ENCODE measurements at places on chromosomes 6 and 20.
A peak's percentile ranks its signal among the peaks of the same experiment; 100 is the strongest.

GRCh38 chr6:157186785-157187181, 136.5 kb downstream of the TMEM242 start:
- no peak for DNase-seq

GRCh38 chr6:135141728-135142127, 39.4 kb upstream of the MYB start:
- no peak for DNase-seq

DNA sequence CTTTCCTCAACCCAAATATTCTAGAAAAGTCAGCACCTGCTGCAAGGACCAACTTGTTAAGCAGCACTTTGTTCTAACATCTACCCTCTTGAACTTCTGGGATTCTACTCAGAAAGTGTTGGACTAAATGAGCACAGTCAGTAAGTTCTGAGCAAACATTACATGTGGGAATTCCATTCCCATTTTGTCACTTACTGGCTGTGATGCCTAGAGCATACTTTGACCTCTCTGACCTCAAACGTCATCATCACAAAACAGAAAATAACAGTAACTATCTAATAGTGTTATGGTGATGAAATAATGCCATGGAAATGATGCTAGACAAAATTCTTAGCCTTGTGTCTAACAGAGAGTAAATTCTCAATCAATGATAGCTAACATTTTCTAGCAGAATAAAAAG, 829.4 kb downstream of the EPHA7 start:
- DNase-seq = no peak

- DNase-seq = peak; percentile 28
These were observed 128.8 kb downstream of the FOXO3 start for GRCh38 chr6:108689272-108690161.

DNA sequence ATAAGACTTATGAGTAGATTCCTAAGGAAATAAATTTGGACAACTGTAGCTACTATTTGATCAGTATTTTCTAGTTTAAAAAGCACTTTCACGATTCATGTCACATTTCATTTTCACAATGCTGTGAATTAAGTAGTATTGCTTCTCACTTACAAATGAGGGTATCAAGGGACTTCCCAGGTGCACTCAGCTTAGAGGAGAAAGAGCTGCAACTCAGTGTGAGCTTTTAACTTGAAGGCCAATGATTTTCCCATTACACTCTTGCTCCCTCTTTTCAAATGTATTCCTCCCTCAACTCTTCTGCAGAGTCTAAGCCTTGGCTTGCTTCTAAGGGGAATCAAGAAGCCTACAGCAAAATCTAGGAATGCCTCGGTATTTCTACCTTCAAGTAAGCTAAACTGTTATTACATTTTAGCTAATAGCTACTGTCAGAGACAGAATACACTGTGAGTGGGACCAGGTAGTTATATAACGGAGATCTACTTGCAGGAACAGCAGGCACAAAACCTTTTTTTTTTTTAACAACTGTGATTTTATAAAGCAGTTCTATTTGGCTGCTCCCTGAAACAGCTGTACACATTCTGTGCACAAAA, 339.0 kb downstream of the SYNE1 start:
- DNase-seq = no peak

- no peak for DNase-seq
These were observed 26.8 kb downstream of the HS3ST5 start for GRCh38 chr6:114315831-114316595.

GRCh38 chr20:13284830-13285229, 63.8 kb downstream of the ISM1 start:
- no peak for DNase-seq

DNA sequence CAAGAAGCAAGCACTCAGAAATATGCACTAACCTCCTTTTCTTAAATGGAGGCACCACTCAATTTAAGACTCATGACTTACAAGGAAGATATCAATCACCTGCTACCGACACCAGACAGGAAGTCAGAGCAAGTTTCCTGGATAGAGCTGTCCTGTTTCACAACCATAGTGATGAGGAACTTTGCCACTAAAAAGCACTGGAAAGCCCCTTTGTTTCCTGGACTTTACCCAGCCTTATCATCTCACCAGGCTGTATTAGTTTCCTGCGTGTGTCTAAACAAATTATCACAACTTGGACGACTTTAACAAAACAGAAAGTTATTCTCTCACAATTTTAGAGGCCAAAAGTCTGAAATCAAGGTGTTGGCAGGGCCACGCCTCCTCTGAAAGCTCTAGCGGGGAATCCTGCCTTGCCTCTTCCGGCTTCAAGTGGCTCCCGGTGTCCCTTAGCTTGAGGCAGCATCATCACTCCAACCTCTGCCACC, 253.8 kb upstream of the STXBP5 start:
- no peak for DNase-seq

GRCh38 chr20:53636540-53637097, 43.0 kb upstream of the ZNF217 start:
- DNase-seq = no peak

- no peak for DNase-seq
These were observed 25.4 kb downstream of the ZMYND8 start for GRCh38 chr20:47330933-47331708.

DNA sequence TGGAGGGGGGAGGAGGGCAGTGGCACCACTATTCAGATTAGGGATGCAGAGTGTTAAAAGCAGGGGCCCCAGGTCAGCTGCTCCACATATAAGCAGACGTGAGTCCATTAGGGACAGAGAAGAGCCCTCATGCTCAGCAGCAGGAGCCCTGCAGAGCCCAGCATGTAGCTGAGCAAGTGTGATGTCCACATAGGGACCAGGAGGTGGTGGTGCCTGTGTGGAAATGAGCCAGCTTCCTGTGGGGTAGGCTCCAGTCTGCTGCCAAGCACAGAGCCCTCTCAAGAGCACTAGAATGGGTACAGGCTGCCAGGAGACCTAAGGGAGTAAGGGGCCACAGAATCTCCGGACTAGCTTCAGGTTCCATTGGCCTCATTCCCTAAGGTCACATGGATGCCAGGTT, 57.9 kb upstream of the MLN start:
- DNase-seq = no peak

DNA sequence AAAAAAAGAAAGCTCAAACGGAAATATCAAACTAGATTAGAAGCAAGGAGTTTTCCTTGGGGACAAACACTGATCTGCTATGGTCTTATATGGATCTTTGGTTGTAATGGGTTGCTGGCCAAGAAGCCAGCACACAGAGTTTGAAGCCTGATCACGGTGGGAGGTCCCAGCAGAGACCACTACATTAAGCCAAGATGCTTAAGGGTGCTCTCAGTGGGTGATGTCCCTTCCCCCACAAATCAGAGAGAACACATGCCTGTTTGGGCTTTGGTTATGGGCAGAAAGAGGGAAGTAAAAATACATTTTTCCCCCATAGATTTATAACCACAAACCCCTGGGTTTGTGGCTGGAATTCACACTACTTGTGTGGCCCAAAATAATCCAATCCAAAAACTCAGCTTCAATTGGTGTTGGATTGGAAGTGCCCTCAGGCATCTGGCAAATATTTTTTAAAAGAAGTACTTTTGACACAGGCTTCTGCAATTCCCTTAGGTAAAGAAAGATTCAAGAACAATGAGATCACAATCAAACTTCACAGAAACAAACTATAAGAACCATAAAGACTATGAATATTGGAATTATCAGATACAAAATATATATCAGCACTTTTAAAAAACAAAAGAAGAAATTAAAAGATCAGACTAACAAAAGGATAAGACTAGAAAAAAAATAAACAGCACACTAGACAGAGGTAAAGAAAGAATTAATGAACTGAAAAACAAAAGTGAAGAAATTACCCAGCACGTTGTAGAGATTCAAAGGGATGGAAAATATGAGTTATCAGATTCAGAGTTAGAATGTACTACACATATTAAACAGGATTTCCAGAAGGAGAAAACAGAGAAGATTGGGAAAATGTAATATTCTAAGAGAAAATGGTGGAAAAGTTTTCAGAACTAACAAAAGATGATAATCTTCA, 44.7 kb downstream of the ESF1 start:
- no peak for DNase-seq

GRCh38 chr6:108927927-108928326, 79.7 kb downstream of the ARMC2 start:
- DNase-seq = no peak

DNA sequence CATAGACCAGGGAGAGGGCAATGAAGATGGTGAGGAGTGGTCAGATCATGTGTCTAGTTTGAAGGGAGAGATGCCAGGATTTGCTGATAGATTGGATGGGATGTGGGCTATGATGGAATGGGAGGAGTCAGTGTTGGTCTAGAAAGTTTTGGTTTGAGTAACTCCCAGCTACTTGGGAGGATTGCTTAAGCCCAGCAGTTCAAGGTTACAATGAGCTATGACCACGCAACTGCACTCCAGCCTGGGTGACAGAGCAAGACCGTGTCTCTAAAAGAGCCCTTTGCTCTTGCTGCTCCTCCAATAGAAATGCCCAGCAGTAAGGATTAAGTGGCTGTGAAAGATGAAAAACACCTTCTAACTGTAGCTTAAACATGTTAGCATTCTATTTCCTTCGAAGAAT, 18.2 kb upstream of the LAMP5 start:
- no peak for DNase-seq

DNA sequence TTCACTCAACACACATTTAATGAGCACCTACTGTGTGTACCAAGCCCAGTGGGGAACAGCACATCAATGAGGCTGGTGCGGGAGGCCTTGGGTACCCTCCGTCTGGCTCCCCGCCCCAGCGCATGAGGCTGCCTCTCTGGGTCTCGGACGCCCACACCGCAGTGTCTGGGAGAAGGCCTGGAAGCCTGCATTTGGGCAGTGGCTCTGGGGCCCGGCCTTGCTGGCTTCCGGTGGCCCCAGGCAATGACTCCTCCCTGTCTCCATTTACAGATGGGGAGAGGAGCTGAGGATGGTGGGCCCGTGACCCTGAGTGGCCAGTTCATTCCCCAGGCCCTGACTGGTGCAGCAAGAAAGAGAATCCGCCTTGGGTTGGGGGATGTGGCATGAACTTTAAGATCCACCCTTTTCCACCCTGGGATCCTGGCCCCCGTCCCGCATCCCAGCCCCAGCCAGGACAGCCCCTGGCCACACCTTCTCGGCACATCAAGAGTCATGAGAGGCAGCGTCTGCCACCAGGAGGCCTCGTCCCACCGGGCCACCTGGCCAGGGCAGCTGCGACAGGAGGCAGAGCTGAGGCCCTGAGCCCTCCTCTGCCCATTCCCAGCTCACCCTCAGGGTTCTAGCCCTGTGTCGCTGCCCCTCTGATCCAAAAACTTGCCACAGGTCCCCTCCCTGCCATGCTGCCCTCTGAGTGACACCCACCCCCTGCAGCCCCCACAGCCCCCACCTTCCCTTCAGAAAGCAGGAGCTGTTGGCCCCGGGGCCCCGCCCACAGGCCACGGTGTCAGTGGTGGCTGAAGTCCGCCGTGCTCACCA, 17.5 kb upstream of the MRGBP start:
- DNase-seq = no peak

DNA sequence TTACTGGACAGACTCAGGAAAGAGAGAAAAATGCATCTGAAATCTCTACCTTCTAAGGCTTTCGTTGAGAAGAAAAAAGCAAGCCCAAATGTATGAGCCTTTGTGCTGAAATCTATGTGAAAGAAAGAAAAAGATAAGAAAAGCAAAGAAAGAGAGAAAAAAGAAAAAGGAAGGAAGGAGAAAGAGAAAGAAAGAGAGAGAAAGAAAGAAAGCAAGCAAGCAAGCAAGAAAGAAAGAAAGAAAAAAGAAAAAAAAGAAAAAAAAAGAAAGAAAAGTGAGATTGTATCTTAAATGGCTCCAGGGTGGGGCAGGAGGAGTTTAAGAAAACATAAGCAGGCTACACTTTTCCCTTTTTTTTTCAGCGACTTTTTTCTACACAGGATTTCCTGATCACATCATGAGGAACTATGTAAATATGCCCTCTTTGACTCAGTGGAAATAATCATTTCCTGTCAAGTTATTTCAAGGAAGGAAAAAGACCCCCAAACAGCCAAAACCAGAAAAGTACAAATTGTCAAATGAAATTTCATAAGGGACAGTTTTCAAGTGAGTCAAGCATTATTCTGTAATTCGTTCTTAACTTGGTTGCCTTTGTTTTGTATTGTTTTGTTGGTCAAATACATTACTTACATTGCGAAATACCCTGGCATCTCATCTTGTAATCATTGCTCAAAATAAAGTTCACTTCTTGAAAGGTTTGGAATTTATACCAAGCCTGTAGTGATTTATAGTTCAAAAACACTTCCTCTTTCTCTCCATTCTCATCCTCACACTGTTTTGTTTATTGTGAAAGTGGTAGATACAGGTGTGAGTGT, 79.5 kb upstream of the RNF217 start:
- DNase-seq = no peak

GRCh38 chr6:99151634-99152346, 197.7 kb downstream of the FAXC start:
- no peak for DNase-seq

GRCh38 chr6:4145083-4145482, 9.7 kb upstream of the ECI2 start:
- no peak for DNase-seq

DNA sequence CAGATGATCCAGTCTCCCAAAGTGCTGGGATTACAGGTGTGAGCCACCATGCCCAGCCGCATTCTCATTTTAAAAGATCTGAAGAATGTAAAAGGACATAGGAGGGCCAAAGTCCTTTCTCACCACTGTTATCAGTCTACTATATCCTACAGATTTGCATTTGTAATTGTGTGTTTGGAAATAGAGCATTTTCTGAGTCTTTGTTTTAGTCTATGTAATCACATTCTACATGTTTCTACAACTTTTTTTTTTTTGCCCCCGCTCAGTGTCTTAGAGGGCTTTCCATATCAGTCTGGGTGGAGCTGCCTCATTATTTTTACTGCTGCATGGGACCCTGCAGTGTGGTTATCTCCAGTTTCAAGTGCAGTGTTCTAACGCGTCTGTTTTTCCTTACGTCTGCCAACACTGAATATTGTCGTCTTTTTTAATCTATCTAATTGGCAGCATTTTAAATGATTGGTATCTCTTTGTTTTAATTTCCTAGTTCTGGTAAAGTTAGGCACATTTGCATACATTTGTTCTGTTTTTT, 7.8 kb downstream of the CUL9 start:
- DNase-seq = no peak

GRCh38 chr6:70980727-70981126, 23.9 kb upstream of the B3GAT2 start:
- no peak for DNase-seq

DNA sequence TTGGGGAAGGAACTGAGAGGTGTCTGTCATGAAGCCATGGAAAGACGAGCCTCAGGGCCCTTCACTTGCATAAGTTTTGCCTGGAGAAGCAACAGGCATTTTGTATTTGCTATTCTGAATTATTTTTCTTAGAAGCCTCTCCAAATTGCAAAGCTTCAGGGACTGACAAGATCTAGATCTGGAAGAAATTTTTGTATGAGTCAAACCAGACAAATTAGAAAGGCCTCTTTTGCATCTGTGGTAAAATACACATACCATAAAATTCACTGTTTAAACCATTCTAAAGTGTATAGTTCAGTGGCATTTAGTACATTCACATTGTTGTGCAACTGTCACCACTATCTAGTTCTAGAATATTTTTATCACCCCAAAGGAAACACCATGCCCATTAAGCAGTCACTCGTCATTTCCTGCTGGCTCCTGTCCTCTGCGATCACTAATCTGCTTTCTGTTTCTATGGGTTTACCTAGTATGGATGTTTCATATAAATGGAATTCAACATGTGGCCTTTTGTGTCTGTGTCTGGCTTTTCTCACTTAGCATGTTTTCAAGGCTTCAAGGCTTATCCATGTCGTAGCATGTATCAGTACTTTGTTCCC, 269.1 kb downstream of the PHF3 start:
- DNase-seq = no peak

- DNase-seq = no peak
These were observed 41.6 kb downstream of the UNC5CL start for GRCh38 chr6:40997234-40997957.
